ENCODE measurements at places on chromosomes 4 and X.

GRCh38 chr4:135244056-135244455, 1042.5 kb upstream of the PABPC4L start:
- DNase-seq: no peak

GRCh38 chrX:22043872-22044271, 11.7 kb downstream of the PHEX start:
- DNase-seq: no peak

GRCh38 chrX:14356401-14356800, 172.9 kb upstream of the GLRA2 start:
- peak; percentile 69 for DNase-seq

DNA sequence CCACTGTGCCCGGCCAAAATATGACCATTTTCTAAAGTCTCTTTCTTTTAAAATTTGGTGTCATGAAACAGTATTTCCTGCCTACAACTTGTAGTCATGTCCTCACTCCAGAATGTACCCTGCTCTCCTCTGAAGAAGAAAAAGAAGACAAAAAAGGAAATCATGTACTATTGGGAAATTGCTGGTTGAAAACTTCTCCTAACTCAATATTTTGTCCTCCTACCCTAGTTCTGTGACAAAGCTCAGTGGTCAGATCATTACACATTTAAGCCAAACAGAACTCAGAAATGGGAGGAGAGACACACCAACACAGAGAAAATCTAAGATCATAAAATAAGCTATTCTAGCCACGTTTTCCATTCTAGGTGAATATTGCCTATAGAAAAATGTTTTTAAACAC, 127.7 kb downstream of the IRF2 start:
- no peak for DNase-seq

DNA sequence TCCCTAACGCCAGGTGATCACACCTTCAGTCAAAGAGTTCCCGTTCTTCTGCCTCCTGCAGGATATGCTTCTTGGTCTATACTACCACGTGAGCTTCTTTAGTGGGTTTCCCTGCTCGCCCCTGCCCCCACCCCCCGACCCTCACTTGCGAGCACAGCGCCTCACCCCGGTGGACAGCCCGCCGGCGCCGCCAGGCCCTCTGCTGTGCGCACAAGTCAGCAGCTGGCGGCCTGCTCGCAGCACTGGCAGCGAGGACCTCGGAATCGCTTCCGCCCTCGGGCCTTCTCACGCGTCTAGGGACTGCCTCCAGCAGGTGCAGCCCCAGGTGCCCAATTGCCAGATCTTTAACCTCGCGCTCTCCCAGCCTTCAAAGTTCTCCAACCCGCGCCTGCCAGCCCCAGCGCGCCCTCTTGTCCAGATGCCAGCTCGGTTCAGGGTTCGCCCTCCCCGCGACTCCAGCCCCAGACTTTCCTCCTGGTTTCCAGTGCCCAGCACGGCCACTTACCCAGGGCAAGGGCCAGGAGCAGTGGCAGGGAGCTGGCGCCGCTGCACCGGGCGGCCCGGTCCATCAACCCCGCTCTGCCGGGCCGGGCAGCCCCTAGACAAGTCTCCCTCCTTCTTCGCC, 454 bp downstream of the BTC start:
- peak; percentile 58 for DNase-seq

DNA sequence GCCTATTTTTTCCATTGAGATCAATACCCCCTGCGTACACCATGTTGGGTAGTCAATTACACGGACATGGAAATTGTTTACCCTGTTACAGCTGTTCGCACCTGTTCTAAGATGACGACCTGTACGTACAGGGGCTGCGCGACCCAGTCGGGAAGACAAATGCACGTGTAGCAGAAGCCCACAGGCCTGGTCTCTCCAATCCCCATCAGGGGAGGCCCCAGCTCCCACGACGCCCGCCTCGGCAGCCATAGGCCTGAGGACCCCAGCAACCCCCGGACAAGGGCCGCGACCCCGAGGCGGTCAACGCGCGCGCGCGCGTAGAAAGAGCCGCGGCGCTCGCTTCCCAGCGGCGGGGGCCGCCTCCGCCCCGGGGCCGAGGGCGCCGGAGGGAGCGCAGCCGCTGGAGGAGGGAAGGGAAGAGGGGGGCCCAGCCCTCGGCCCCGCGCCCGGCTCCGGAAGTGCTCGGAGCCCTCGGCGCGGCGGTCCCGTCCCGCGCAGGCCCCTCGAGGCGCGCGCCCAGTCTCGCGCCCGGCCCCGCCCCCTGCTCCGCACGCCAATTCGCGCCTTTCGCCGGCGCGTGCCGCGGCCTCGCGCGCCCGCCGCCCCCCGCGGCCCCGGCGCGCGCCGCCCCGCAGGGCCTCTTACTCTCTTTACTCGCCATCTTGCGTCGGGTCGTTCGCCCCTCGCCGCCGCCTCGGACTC, 618 bp downstream of the RBBP7 start:
- DNase-seq: peak; percentile 63

- peak; percentile 55 for DNase-seq
These were observed 75.1 kb downstream of the CEP44 start for GRCh38 chr4:174358829-174359228.

- no peak for DNase-seq
These were observed 59.6 kb upstream of the GPR174 start for GRCh38 chrX:79084923-79085322.

- no peak for DNase-seq
These were observed 265.4 kb upstream of the TET2 start for GRCh38 chr4:104881136-104881886.

GRCh38 chr4:70712150-70712549, 9.6 kb upstream of the RUFY3 start:
- DNase-seq: no peak

DNA sequence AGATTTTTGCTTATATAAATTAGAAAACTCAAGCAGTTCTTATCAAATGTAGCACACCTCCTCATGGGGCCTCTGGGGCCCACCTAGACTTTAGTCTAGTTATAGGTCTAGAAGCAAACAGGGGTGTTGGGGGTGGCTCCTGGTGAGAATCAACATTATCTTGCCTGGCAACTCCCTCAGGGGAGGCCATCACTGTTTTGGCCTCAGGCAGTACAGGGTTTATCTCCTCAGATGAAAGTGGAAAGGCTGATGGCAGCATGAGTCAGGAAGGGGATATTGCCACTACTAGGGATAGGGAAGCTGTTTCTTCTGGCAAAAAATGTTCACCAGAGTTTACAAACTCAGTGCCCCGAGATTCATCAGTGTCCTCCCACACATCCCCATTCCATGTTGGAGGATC, 232.4 kb upstream of the BMP3 start:
- no peak for DNase-seq

GRCh38 chr4:1098311-1098925, 14.9 kb downstream of the RNF212 start:
- DNase-seq: no peak

GRCh38 chr4:77800077-77800476, 19.1 kb downstream of the CNOT6L start:
- DNase-seq: no peak

Measured in adipocyte (in vitro differentiated cells).